ENCODE measurements at places on chromosomes 2 and 18.
A peak's percentile ranks its signal among the peaks of the same experiment; 100 is the strongest.

DNA sequence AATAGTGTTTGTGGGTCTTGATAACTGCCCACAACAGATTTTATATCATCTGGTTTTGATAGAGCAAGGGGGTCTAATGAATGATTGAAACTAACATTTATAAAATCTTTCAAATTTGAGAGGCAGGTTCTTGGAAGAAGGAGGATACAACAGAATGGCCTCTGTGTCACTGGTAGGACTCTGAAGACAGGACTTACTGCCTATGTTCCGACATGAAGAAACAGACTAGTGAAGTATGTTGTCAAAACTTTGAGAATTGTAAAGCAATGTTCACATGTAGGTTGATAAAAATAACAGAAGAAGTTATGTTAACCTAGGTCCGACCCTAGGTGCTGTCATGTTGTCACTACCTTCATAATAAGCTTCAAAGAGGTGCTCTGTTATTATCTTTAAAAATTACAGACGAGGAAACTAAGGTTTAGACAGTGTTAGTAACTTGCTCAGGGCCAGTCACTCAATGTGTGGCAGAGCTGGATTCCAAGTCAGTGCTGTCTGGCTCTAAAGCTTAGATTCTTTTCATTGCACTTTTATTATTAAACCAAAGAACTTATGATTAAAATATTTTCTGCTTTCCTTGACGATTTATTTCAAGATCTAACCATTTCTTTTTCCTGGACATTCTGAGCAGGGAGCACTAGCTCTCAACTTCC lies 146.2 kb downstream of the RPIA start:
- no peak for DNase-seq

- no peak for DNase-seq
Measured at GRCh38 chr2:214185546-214185945, 225.3 kb upstream of the VWC2L start.

- DNase-seq: no peak
Measured at GRCh38 chr2:102111823-102112222, 30.7 kb upstream of the IL1R1 start.

DNA sequence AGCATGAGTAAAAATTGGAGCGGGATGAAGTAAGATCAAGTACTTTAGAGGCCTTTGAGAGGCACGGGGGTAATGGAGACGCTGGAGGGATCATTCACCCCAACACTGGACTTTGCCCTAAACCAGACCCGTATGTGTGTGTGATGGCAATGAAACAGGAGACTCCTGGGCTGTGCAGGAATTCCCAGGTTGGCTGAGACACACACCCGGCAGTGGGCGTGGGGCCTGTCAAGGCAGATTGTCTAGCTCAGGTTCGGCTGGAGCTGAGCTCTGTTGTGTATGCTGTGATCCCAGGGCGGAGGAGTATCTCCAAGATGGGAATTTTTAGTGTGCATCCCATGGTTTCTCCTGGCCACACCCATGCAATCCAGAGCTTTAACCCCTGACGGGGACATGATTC lies 83.2 kb upstream of the MC2R start:
- DNase-seq: no peak

- DNase-seq: no peak
Measured at GRCh38 chr18:2325933-2326332, 245.4 kb downstream of the METTL4 start.

- DNase-seq: peak; percentile 84
Measured at GRCh38 chr2:168118733-168119514, 128.5 kb downstream of the STK39 start.

DNA sequence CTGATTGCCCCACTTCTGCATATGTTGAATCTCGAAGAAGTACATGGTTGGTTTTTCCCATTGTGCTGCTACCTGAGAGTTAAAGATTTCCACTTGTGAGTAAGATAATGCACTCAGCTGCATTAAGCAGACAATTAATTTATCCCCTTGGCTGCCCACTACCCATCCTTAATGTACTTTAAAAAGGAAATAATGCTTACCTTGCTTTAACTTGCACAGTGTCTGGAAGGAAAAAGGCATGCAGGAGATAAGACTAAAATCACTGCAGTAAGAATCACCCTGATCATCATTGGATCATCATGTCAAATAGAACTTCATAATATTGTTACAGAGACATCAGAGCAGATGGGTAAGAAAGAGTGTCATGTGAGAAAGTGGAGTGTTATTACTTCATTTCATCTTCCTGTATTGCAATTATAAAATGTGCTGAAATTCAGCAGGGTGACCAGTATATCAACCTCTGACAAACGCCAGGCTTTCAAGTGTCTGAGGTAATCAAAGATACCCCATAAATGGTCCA lies 207.3 kb upstream of the PIK3C3 start:
- no peak for DNase-seq
